ENCODE measurements at places on chromosomes 1 and 21.

DNA sequence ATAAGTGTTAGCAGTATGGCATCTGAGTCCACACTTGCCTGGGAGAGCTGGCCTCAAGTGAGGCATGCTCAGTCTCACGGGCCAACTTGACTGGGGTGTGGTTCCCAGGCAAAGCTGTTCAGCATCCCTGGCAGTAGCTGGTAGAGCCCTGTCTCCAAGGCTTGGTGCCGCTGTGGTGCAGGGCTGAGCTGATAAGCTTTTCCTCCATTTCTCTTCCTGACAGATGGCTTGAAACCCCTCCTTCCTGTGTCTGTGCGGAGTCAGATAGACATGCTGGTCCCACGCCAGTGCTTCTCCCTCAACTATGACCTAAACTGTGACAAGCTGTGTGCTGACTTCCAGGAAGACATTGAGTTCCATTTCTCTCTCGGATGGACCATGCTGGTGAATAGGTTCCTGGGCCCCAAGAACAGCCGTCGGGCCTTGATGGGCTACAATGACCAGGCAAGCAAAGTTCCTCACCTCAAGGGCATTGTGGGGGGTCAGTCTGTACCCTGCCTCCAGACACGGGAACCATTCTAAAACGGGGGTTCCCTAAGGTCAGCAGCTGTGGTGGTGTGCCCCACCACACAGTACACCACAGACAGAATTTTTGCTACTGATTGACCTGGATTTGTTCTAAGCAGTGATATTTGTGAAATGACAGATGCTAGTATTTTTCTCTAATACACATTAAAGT lies 13.7 kb upstream of the MIIP start:
- DNase-seq, result no peak

- DNase-seq, result no peak
Observed at GRCh38 chr1:107678993-107679392, 286.0 kb downstream of the VAV3 start.

DNA sequence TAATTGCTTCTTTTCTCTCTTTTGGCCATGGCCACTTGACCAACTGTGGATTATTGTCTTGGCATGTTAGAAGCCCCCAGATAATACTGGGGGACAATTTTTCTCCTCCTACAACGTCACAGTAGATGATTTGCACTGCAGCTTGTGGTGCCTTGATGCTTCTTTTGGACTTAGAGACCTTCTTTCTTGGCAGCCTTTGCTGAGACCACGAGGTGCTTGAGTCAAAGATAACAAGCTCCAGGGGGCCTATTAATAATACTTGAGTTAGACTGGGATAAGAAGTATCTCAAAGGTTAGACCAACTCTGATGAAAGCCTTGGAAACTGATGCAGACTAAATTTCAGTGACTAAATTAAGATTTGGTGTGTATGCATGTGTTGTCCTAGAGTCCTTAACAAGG lies 3.2 kb downstream of the PPP1R12B start:
- DNase-seq, result no peak

DNA sequence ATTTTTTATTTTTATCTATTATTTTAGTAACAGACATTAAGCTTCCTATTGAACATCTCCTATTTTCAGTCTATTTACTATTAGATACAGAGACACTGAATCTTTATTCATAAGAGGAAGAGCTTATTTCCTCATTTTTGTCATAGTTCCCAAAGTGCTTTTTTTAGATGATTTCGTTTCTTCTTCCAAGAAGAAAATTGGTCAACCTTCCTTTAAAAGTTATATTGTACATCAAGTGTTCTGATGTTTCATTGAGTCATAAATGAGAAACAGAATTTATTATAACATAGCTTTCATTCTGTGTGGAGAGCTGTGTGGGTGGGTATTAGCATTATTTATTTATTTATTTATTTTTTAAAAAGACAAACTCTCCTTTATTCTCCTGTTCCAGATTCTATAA lies 50.6 kb upstream of the BACH1 start:
- no peak for DNase-seq

DNA sequence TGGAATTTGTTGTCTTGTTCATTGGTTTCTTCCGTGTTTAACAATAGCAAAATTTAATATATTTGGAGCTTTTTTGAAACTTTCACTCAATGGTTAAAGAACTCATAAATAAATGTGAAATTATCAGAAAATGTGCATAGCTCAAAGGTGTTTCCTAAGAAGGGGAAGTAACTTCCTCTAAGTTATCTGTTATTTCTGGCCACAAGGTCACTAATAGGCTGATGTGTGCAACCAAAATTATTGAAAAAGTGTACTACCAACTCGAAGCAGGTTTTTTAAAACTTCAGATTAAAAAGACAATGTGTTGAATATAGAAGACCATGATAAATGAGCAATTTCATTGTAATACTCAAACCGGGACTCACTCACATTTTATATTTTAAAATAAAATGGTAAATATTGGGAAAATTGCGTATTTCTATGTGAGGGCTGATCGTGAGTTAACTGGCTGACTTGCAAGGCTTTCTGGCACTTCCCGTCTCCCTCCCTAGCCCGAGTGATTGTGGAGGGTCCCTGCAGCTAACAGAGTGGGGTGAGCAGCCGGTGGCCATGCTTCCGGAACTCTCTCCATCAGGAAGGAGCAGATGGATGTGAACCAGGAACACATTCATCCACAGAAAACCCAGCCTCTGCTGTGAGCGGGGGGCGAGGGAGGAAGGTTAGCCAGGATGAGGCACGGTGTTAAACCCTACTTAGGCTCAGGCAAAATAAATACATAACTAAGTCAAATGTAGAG lies 96.9 kb downstream of the ERG start:
- DNase-seq, result no peak

DNA sequence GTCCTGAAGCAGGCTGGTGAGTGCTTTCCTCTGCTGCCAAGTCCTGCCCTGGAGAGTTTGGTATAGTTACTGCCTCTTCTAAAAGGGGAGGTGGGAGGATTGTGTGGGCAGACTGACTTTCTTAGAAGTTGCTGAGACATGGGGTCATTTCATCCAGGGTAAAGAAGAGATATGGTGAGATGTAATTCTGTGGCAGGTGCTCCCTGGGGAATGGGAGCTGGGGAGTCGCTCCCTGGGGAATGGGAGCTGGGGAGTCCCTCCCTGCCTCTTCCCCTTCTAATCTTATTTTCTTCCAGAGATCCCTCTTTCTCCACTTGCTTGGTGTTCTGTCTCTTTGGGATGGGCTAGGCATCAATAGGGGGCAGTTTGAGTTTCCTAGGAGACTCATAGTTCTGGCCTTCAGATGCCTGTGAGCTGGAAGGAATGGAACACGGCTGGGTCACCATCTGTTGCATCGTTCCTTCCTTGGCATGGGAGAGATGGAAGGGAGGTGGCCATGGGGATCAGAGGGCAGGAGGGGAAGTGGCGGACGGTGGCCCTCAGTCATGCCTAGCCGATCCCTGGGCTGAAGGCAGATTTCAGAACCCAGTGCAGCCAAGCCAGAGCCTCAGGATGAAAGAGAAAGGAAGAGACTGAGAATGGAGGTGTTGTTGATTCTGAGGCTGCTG lies 59.0 kb downstream of the NFASC start:
- no peak for DNase-seq

DNA sequence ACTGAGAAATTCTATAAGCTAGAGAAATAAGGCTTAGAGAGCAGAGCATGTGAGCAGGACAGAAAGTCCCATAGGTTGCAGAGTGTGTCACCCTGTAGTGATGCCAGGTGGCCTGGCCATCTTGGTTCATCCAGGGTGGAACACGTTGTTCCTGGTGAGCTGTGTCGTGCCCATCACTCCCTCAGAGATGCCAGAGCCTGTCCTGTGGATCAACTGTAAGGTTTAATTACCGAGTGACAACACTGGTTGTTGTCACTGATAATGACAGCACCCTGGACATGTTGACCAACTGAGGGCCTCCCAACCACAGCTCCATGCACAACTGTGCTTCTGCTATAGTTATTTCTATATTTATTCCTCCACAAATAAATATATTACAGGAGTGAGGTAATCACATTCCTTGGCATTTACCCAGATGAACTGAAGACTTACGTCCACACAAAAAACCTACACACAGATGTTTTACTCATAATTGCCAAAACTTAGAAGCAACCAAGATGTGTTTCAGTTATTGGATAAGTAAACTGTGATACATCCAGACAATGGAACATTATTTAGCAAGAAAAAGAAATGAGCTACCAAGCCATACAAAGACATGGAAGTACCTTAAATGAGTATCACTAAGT lies 6.2 kb downstream of the C1orf198 start:
- no peak for DNase-seq

DNA sequence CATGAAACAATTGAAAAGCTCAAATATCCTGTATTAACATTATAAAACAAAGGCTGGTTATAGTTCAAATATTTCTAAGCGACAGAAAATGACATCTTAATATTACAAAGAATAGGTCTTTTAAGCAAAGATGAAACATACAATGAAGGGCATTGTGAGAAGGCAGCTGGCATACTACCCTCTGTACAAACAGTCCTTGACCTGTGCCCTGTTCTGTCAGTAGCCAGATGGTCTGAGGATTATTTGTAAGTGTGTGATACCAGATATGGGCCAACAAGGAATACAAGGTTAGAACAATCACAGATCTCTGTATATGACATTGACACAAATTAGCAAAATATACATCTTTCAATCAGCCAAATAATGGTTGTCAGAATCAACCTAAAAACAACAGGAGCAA lies 1350.4 kb downstream of the AMY1C start:
- no peak for DNase-seq

- no peak for DNase-seq
Observed at GRCh38 chr1:110697606-110698005, 22.9 kb upstream of the KCNA3 start.

GRCh38 chr1:7104339-7104738 lies 319.1 kb downstream of the CAMTA1 start:
- DNase-seq, result no peak

DNA sequence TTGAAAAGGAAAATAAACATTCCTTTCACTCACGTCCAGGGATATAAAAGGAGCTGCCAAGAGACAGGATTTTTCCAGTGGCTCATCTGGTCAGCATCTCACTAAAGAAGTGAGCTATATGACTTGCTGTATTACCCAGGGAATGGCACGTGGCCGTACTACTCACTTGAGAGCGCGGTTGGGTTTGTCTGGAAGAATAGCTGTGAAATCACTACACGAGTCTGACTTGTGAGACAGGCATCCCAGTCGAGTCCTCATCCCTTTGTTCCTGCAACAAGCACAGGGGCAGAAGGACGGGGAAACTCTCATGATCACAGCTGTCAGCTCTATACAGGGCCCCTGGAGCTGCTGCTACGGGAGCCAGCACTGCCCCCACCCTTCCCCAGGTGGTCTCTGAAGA lies 17.7 kb downstream of the RGS8 start:
- no peak for DNase-seq

GRCh38 chr1:100354971-100355394 lies 2.7 kb downstream of the CDC14A start:
- DNase-seq, result no peak

- no peak for DNase-seq
Observed at GRCh38 chr1:3910049-3910731, 10.1 kb upstream of the C1orf174 start.

DNA sequence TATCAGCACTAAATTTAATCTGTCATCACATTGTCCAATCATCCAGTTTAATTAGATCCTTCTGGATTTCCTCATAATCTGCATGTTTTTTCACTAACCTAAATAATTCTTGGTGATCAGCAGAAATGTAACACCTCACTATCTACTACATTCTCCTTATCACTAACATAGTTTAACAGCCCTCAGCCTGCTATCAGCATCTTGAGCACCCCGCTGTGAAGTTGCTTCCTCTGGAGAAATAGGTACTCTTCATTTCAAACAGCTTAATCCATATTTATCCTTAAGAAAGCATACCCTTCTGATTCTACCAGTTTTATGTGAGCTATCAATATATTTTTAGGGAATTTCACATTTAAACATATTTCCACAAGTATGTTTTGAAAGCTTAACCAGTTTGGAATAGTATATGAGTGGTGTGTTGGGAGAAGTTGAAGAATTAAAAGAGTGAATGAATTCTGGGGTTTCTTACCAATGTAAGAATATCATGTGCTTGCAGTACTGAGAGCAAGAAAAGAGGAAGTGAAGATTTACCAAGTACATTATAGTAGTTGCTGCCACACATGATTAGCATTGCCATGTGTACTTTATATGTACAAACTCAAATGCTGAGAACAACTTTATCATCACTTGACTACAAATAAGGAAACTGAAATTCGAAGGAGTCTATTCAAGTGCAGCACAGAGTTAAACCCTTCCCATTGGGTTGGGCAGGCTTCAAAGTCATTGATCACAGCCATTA lies 771.1 kb upstream of the ADGRL4 start:
- no peak for DNase-seq

DNA sequence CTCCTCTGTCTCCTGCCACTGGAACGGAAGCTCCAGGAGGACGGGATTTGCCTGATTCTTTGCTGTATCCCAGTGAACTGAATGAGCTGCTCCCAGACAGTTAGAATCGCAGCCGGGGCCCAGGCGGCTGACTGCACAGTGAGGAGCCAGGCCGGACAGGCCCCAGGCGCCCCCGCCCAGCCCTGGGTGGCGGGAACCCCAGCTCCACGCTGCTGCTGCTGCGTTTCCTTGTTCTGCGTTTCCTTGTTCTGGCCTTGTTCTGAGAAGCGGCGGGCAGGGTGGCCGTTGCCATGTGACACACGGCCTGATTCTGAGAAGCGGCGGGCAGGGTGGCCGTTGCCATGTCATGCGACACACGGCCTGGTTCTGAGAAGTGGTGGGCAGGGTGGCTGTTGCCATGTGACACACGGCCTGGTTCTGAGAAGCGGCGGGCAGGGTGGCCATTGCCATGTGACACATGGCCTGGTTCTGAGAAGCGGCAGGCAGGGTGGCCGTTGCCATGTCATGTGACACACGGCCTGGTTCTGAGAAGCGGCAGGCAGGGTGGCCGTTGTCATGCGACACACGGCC lies 56.2 kb downstream of the SLC37A1 start:
- no peak for DNase-seq

GRCh38 chr1:12654657-12655056 lies 10.8 kb downstream of the AADACL4 start:
- no peak for DNase-seq
